ENCODE measurements at places on chromosomes 1 and 21.

- no peak for DNase-seq
These were observed 417.1 kb downstream of the SETD4 start for GRCh38 chr21:35643176-35643575.

DNA sequence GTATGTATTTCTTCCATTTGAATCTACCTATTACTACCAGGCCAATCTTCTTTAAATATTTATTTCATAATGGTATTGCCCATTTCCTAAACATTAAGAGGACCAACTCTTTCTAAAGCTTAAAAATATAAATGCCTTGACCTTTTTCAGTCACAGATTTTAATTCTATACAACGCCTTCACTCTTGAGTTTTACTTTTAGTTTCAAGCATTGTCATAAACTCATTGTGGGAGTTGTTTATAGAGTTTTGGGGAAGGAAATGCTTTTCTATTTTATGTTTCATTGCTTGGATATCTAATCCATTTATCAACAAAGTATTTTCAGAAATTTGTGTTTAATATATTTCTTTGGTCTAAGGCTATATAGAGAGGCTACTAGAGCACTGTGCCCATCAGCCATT lies 155.8 kb downstream of the DPYD start:
- DNase-seq, result no peak

DNA sequence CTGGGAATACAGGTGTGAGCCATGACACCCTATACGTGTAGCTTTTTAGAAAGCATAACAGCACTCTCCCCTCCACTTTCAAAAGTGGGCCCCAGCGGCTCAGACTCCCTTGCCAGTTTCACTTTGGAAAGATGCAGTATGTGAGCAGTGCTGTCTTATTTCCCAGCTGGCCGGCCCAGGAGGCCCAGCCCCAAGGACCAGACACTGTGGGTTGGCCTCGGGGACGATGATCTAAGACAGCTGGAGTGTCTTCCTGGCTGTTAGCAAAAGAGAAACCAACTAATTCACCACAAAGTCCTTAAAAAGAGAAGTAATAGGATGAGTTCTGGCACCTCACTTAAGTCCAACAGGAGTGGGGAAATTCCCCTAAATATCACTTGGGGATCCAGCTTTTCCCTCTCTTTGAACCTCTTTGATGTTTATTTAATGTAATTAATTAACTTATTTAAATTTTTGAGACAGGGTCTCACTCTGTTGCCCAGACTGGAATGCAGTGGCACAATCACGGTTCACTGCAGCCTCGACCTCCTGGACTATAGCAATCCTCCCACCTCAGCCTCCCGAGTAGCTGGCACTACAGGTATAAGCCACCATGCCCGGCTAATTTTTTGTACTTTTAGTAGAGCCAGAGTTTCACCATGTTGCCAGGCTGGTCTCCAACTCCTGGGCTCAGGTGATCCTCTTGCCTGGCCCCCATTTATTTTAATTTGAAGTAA lies 17.6 kb upstream of the CLIC4 start:
- DNase-seq, result no peak

DNA sequence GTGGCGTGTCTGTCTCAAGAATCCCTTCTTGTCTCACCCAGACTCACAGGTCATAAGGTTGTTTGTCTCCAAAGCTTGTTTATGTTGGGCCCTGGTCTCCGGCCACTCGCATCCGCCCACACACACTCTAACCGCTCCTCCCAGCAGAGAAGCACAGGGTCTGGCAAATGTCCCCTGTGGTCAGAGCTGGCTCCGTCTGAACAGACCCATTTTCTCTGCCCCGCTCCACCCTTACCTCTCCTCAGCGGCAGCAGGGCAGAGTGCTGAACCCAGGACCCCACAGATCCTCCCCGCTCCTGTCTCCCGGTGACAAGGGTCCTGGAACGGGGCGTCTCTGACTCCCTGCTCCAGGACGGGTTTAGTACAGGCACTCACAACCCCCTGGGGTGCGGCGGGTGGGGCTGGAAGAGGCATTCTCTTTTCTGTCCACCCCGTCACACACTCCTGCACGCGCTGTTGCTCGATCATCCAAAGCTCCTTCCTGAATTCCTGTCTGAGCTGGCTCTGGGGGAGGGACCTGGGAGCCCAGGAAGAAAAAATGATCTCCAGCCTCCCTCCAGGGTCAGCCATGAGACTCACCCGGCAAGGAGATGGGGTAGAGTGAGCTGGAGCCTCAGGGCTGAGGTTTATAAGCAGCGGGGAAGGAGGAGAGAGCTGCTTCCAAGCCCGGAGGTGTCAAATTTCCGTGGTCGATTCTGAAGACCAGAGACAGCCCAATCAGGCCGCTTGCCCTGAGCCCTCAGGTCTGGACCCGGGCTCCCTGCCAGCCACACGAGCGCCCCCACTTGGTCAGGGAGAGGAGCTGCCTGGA lies at the start of gene S100A13:
Gene S100A13 (minus strand): TSS at position 602 of the 811 bp plus-strand sequence. CDS start 1,033 bp downstream, outside the sequence.
- DNase-seq, result peak; percentile 93

DNA sequence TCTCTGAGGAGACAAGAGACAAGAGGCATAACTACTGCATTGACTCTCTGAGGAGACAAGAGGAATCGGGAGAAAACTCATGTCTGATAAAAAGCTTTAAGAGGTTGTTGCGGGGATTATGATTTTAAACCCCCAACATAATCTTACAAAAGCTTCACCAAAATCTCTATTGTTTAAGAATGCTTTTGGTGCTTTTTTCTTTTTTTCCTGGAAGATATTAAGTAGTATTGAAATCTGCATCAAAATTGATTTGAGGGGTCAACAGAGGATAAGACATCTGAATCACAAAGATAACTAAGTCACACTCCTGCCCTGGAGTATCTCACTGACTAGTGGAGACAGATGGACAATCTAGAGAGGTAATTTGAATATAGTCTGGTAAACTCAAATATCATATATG lies 115.6 kb upstream of the MROH9 start:
- DNase-seq, result no peak

GRCh38 chr1:244573768-244574167 lies 79.2 kb upstream of the DESI2 start:
- DNase-seq, result no peak

- no peak for DNase-seq
These were observed 998 bp upstream of the TTC34 start for GRCh38 chr1:2802421-2802961.

- DNase-seq, result no peak
These were observed 41.0 kb downstream of the KCNH1 start for GRCh38 chr1:211092955-211093354.

DNA sequence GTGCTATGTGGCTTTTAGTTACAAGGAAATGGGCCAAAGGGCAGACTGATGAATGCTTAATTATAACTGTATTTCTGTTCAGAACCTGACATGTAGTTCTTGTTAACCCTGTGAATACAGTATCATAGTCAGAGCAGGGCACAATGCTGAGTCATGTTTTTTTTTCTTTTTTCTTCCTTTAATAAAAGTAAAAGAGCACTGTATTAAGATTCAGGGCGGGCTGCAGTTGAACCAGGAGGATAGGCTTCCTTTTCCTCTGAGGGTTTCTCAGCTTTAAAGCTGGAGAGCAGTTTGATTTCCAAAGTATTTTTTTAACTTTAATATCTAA lies 8.7 kb downstream of the CLDN8 start:
- DNase-seq, result no peak

GRCh38 chr1:198681252-198681651 lies 42.4 kb downstream of the PTPRC start:
- DNase-seq, result no peak

DNA sequence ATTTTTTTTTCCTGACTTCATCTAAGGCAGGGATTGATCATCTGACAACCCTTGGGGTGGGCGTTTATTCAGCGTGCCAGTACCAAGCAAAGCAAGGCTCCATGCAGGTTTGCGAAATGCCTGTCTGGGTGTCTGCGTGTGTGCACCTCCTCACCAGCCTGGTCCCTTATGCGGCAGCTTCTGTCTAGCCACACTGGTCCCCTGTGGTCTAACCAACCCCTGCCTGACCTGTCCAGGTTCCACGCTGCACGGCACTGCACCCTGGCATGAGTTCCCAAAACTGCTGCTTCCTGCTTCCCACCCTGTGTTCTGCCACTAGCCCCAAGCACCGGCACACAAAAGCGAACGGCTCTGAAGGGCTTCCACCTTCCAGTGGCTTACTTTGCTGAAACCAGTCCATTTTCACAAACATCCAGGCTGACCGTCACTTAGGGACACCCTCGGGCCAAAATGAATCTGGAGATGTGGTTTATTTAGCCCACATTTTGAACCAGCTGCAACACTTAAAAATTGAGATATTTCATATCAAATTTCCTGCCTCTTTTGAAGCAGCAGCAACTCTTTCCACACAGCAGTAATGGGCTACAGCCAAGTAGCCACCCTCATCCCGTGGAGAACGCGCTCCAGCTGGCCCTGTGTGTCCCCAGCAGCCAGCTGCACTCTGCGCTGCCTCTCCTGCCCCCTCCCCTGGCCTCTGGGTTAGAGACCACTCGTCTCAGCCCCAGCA lies 55.7 kb downstream of the HLCS start:
- DNase-seq, result no peak

DNA sequence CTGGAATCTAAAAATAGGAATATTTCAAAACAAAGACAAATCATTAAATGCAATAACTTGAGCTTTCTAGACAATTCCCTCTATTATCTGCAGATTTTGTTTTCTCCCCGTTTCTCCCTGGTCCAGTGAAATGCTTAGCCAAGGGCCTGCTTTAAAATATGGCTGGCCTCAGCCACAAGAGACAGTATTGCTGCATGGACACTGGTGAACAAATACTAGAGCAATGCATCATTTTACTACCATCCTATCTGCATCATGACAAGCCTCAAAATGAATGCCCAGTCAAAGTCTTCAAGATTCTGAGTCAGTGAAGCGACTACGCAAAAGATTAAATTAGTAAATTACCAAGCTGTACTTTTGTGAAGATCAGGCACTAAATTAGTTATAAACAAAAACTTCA lies 80.5 kb downstream of the ENAH start:
- DNase-seq, result no peak

DNA sequence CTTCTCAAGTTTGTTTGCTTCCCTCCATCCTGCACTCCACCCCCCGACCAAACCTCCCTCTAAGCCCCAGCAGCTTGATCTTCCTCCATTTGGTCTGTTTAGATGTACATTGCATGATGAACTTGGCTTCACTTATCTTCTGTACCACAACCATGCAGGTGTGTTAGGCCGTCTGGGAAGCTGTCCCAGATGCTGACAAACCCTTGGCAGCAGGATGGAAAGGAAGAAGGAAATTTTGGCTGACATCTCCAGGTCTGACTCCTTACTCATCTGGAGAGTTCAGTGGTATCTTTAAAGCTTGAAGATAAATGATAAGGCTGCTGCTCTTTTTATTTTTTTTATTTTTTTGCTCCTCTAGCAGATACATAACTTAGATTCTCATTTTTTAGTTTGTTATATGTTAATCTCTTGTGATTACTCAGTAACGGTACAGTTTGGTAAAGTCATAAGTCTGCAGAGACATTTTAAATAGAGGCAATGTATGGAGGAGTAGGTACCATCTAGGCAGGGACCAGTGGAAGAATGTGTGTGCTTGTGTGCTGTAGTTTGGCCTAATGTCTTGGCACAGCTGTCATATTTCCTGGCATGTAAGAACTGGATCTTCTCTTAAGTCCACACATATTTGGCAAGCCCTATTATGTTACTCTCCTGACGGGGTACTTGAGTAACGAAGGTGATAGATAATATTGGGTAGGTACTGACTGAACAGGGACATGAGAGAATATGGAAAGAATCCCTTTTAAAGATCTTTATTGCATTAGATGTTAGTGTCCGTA lies 79.7 kb downstream of the CACHD1 start:
- no peak for DNase-seq

DNA sequence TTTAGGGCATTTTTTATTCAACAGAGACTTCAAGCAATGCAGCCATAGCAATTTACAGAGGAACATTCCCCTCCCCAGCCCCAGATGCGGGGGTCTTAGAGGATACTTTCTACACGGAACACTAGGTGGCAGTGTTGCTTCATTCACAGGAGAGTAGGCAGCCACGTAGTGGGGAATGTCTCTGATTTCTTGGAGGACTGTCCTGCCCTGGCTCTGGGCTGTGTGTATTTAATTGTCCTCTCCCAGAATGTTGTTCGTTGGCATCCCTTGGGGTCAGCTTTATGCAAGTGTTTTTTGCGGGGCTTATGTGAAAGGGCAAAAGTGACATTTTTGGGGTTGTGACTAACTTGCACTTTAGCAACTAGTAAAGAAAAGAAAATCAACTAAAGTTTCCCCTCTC lies 96.9 kb downstream of the PAPPA2 start:
- DNase-seq, result no peak

DNA sequence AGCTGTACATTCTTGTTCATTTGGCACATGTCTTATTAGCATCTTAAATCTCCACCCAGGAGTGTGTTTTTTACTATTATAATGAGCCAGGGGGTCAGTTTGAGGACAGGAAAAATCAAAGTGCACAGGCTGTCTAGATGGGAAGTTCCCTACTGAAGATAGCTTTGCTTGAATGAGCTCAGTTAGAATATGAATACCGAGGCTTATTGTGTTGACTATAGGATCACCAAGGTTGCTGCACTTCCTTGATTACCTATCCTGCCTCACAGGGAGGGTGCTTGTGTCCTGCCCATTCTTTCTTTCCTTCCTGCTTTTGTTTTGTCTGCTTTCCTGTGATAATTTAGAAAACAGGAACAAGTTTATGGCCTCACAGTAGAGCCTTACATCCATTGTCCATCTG lies 16.3 kb downstream of the PHGDH start:
- no peak for DNase-seq

All from mesenteric fat pad (tissue), 1 donor.